Thoracic aorta (tissue), 2 donors: ENCODE measurements at places on chromosomes 6 and 20. TPM values are rescaled to one million over a fixed set of nuclear protein-coding genes. Genes with fewer than 3 reads are reported as not detected.

DNA sequence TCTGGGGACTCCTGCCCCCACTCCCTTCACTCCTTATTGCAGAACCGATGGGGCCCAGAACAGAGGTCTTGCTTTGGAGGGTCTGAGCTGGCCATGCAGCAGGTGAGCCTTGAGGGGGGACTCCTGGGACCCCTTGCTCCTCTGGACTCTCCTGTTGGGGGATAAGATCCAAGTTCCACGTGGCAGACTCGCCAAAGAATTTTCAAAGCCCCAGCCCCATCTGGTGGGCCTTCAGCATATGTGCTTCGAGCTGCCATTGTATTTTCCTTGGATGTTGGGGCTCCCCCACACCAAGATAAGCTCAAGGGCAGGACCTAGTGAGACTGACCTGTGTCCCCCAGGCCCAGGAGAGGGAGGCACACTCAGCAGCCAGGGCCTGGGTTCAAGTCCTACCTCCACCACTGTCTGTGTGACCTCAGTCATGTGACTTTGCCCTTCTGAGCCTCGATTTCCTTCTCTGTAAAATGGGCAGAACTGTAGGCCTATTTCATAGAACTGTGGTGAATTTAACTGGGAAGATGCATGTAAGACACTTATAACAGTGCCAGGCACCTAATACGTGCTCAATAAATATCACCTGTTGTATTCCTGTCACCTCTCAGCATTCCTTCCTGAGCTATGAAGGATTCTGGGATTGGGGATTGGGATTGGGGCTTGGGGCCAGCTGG lies 115.5 kb downstream of the VEGFA start:
- no peak for DNase-seq

DNA sequence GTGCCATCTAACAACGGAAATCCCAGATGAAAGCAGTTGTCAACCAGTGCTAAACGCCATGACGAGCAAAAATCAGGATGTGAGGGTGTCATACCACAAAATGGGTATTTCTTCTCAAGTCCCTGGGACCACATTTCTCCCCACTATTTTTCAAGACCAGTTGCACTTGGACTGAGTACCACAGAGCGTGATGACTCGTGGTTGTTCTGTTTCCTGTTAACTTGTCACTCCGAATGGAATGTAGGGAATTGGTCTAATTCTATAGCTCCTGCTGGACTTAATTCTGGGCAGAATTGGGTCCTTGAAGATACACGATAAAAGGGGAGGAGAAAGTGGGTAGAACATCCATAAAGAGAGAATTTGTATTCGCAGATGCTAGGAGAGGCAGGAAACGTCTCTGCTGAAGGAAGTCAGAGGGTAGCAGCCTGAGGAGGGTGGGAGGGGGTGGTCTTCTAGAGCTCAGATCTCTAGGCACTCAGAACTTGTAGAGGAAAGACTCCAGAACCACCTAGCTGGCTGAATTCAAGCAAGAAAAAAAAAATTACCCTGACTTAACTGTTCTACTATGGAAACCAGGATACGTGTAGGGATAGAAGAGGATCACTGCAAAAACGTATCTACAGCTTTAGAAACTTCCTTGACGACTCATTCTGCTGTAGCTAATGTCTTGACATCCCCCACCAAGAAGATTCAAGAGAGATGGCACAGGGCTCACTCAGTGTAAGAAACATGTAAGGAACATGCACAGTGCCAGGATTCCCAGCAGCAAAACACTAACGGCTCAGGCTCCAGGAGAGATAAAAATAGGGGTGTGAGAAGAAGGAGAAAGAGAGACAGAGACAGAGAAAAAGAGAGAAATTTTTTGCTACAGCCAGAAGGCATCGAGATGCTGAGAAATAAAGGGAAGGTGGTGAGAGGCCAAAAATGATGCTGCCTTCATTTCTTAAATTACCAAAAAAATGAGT lies 494.7 kb downstream of the CD83 start:
- DNase-seq: no peak

The CRISP3 gene
- total RNA-seq: not detected

The CRISP2 gene
- not detected for total RNA-seq

GRCh38 chr20:8913456-8913855 lies 155.4 kb upstream of the PLCB4 start:
- DNase-seq: no peak

- DNase-seq: no peak
Measured at GRCh38 chr6:163984124-163984936, 569.8 kb downstream of the QKI start.

The MYBL2 gene
- 0.78 TPM for total RNA-seq

DNA sequence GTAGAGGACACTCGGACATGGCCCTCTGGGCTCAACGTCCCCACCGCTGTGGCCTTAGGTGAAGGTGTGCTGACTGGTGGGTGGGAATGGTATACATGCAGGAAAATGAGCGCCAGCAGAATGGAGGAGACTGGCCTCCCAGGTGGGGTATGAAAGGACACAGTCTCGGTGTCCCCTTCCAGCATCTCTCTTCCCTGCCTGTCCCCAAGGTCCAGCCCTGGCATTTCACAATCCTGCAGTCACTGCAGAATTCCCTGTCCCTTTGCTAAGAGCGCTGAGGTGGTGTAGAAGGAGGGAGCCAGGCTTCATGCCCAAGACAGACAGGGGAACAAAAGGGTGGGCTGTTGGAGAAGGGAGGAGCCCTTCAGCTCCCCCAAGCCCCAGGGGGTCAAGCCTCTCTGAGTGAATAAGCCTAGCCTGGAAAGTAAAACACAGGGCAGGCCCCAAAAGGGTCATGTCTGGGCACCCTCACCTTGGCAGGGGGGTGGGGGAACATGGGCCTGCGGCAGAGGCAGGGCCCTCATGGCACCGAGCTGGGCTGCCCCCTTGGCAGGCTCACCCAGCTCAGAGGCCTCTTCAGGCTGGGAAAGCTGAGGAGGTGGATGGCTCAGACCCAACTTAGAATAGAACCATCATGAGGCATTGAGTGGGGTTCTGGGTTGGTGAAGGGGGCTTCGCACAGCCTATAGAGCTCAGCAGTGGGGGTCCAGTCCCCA lies 23.9 kb downstream of the TFEB start:
- no peak for DNase-seq

GRCh38 chr20:33431797-33432381 lies 11.7 kb downstream of the SNTA1 start:
- no peak for DNase-seq

The RSPH9 gene
- total RNA-seq: not detected

- no peak for DNase-seq
Measured at GRCh38 chr20:60561052-60561451, 602.8 kb downstream of the CDH26 start.
